ENCODE measurements at places on chromosomes 11 and 22. TPM values are rescaled to one million over a fixed set of nuclear protein-coding genes. Genes with fewer than 3 reads are reported as not detected.

The SLC22A8 gene
- total RNA-seq: not detected

The MUC6 gene
- not detected for total RNA-seq

The OR52N4 gene
- total RNA-seq: not detected

The HPX gene
- total RNA-seq: 0.44 TPM

The BAIAP2L2 gene
- 0.16 TPM for total RNA-seq

- DNase-seq: no peak
These were observed 12.5 kb downstream of the NNMT start for GRCh38 chr11:114308689-114309089.

GRCh38 chr11:68673991-68674390 is 10.4 kb upstream of the GAL start:
- DNase-seq: no peak

- DNase-seq: no peak
These were observed 63.4 kb downstream of the CACNG2 start for GRCh38 chr22:36640106-36640672.

DNA sequence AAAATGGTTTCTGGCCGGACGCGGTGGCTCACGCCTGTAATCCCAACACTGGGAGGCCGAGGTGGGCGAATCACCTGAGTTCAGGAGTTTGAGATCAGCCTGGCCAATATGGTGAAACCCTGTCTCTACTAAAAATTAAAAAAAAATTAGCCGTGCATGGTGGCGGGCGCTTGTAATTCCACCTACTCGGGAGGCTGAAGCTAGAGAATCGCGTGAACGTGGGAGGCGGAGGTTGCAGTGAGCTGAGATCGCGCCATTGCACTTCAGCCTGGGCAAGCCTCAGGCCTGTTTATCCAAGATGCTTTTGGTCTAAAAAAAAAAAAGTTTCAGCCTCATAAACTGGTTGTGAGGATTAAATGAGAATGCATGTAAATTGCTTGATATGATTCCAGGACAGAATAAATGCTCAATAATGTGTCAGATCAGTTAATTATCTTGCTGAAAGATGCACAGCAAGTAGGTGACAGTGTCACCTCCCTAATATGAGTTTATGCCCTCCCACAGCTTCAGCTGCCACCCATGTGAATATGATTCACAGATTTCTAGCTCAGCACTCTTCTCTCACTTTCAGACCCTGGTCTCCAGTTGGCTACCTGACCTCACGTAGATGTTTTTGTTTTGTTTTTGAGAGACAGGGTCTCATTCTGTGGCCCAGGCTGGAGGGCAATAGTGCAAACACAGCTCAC is 1.1 kb upstream of the ALG8 start:
- no peak for DNase-seq

DNA sequence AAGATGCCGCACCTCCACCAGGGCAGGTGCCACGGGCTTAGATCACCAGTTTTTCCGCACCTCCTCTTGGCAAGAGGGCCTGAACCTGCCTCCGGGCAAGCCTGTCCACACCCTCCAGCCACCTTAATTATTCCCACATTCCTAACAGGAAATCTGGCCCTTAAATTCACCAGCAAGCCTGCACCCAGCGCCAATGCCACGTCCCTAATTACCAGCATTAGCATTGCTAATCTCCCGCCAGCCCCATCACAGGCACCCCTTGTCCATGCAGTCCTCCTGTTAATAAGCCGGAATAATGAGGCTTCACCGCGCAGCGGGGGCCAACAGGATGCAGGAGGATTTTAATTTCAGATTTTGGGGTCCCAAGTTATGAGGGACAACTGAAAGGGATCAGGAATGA is 69.7 kb downstream of the PHF21B start:
- no peak for DNase-seq

GRCh38 chr11:85705800-85706199 is 19.8 kb upstream of the CCDC89 start:
- no peak for DNase-seq

DNA sequence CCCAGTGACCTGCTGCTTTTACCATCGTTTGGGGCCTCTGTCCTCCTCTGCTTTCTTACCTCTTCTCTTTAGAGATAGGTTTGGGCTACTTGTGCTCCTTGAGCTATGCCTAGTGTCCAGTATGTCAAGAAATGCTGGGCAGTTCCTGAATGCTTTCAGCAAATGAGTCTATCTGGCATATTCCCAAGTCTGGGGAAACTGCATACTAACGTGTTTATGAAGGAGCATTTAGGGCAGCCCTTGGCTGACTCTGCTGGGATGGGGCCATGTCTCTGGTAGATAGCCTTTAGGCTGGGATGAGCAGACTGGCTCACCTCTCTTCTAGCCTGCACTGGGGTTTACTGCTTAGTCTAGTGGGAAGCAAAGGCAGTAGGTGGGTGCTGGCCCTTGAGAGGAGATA is 43.7 kb upstream of the SUSD2 start:
- no peak for DNase-seq

GRCh38 chr11:34680918-34681586 is 60.2 kb downstream of the EHF start:
- no peak for DNase-seq

DNA sequence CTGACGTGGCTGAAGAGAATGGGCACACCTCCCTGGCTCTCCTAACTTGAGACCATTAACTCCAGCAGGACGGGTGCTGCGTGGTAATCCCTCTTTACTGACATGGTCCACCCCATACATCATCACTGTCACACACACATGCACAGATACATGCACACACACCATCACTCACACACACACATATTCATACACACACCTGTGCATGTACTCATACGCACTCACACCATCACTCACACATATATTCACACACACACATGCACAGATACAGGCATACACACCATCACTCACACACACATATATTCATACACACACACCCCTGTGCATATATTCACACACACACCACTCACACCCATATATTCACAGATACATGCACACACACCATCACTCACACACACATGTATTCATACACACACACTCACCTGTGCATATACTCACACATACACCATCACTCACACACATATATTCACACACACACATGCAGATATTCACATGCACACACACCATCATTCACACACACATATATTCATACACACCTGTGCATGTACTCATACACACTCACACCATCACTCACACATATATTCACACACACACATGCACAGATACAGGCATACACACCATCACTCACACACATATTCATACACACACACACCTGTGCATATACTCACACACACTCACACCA is 74.8 kb downstream of the EFCAB6 start:
- DNase-seq: no peak

- peak; percentile 80 for DNase-seq
These were observed 6.0 kb downstream of the PKNOX2 start for GRCh38 chr11:125170510-125171031.

DNA sequence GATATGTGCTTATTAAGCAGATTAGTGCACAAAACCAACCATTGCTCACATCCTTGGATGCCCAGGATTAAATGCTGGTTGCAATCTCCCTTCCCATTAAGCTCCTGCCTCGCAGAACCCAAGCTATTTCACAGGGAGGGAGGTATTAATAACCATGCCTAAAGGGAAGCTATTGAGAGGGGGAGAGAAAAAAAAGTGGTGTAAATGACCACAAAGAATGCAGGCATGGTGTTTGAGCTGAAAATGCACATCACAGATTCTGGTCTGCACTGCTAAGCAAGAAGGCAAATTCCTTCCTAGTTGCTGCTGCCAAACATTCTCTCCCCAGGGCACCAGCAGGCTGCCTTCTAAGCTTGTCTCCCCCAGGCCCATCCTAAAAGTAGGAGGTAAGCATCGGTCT is 92.0 kb upstream of the ISX start:
- DNase-seq: no peak

DNA sequence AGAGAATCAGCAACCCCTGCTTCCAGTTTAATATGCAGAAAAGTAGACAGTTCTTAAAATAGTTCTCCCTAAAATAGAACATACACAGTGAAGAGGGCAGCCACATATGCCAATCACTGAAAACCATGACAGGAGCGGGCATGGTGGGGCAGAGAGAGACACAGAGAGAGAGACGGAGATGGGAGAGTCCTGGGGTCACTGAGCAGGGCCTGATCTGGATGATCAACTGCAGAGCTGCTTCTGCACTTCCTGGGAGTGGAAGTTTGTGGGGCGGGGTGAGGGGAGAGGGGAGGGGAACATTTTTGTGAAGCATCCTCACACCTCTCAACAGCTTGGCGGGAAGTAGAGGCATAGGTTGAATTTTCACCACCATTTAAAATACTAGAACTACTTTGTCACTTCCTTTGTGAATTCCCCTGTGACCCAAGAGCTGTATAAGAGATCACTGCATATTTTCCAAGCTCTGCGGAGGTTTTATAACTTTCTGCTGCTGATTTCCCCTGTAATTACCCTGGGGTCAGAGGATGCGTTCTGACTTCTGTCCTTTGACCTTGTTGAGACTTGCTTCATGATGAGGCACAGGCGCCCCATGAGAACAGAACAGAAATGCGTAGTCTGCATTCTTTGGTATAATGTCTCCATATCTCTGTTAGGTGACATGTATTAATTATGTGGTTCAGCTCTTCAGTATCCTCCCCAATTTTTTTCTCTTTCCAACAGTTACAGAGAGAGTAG is 419.4 kb downstream of the BRD1 start:
- no peak for DNase-seq

- peak; percentile 76 for DNase-seq
These were observed 2.1 kb downstream of the TSPAN32 start for GRCh38 chr11:2303627-2304505.

GRCh38 chr22:17228725-17229126 is 9.5 kb upstream of the ADA2 start:
- no peak for DNase-seq

DNA sequence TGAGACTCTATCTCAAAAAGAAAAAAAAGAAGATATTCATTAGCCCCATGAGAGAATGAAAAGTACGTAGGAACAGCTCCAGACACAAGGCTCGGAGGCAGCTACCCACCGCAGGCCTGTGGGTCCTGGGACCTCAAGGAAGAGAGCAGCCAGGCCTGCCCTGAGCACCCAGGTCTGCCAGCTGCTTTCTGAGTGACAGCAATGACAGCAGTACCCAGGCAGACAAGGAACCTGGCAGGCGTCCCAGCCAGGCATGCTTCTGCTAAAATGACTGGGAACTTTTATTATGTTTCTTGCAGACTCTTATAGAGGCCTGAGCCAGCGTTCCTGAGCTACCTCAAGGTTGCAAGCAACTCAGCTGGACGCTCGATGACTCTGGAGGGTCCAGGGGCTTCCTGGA is 31.6 kb downstream of the CPT1A start:
- DNase-seq: peak; percentile 81
